ENCODE measurements at places on chromosomes 12 and 14.

DNA sequence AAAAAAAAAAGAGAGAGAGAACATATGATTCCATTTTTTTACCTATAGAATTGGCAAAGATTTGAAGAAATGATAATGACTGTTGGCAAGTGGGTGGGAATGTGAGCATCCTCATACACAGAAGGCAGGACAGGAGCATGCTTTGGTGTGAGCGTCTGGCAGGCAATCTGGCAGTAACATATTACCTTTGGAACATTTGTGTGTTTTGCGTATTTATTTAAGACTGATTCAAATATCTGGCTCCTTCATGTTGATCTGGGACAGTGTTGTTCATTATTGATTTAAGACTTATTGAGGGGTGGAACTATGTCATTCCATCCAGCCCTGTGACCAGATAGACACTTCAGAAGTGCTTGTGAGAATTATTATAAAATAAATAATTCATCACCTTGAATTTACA is 53.1 kb downstream of the PPP1R36 start:
- no peak for DNase-seq

DNA sequence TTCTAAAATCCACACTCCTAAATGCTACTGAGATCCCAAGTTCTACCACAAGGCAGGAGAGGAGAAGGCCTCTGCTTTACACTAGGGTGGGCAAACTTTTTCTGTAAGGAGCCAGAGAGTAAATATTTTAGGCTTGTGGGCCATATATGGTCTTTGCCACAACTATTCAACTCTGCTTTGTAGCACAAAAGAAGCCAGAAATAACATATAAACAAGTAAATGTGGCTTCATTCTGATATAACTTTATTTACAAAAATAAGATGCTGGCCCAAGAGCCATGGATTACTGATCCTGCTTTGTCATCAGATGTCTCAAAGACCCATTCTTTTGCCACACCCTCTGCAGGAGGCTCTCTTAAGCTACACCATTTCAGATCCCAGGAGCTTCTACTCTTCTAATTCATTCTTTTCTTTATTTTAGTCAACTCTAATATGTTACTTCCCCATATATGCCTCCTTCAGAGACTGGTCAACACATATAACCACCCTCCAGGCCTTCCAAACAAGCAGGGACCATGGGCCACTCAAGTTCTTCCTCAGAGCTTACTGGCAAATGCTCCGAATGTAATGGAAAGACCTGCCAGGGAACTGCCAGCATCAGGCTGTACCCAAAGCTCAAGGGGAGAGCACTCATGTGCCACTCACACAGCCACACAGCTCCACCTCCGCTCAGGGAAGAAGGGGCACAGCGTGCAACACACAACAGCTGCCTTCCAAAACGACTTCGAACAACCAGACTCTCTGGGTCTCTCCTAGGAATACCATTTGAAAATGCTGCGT is 15.6 kb downstream of the APPL2 start:
- DNase-seq = no peak

DNA sequence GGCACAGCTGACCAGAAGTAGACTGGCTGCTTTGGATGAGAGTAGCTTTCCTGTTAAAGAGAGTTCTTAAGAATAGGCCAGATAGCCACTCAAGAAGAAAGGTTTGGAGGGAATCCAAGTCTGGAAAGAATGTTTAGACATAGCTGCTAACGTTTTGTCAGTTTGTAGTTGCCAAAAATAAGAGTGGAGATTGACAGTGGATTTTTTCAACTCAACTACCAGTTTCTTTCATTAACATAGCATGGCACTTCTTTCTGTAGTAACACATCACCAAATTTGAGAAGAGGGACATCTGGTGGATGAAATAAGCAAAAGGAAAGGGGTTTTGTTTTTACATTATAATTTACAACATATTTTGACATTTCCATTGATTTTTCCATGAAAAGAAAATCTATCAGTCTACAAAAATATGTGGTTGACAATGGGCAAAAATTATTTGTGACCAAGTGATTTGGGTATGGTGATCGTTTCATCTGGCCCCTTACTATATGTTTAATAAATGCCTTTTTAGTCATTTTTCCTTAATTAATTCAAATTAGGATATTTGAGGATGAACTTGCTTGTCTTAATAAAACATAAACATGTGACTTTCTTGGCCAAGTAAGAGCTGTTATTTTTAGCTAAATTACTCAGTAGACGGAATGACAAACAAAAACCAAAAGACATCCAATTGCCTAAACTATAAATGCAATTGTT is 71.1 kb downstream of the PTPRR start:
- peak; percentile 66 for DNase-seq

DNA sequence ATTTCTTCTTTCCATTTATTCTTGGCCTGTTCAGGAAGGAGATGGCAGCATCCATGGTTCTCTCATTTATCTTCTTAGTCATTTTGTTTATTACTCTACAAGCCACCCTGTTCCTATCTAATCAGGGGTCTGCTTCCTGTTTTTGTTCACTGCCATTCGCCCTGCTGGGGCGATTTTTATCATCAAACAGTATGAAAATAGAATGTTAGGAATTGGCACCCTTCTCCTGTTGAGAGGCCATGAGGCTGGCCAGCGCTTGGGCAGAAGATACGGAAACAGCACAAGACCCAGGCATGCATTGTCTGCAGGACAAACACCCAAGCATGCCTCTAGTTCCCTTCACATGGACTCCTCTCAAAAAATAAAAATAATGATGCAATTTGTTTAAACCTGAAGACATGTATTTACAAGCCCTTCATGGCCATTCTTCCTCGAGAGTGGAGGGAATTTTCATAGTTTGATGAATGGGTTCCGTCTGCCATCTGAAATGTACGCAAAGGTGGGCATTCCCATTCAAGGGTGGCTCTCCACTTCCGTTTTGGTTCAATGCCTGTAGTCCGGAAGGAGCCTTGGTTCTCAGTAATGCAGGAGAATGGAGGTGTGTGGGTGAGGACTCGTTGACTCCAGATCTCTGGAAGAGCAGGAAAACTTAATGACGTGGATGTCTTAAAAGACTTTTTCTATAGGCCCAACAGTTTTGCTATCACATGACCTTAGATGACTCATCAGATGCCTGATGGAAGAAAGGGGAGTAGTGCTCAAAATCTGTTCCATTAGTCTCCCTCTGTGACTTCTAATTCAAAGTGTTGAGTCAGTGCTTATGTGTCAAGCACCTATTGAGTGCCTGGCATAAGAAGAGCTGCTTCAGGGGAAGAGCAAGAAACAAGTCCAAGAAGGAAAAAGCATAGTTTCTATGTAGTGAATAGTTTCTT is 252.4 kb upstream of the TBX3 start:
- peak; percentile 10 for DNase-seq

- DNase-seq = no peak
Observed at GRCh38 chr14:85010186-85010585, 519.8 kb upstream of the FLRT2 start.

- no peak for DNase-seq
Observed at GRCh38 chr14:35531960-35532747, 1.8 kb upstream of the INSM2 start.

DNA sequence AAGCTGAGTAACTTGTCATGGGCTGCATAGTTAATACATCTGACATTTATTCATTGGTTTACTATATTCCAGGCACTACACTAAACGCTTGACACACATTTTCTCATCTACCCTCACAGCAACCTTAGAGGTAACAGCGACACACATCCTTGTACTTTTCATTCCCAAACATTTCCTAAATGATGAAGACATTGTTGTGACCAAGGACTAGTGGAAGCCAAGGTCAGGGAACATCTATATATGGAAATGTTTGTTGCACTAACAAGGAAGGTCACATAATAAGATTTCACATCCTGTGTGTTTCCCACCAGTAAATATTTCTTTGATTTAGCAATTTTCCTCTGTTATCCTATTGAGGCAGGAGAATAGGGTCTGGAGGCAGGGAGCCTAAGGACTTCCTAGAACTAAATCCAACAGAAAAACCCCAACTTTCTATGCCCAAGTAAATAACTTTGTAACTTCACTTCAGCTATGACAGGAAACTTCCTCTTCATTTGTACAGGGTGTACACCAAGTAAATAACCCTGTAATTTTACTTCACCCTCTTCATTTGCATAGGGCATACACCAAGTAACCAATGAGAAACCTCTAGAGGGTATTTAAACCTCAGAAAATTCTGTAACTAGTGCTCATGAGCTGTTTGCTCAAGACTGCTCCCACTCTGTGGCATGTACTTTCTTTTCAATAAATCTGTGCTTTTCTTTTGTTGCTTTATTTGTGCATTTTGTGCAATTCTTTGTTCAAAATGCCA is 48.4 kb downstream of the ZNF641 start:
- DNase-seq = no peak

- DNase-seq = peak; percentile 86
Observed at GRCh38 chr14:23094666-23095195, at the start of gene ACIN1. TSS of gene ACIN1 (minus strand) at chr14:23095136. CDS start at chr14:23095112, 24 bp downstream.

- DNase-seq = peak; percentile 93
Observed at GRCh38 chr12:52327052-52327829, 6.0 kb upstream of the KRT83 start.

DNA sequence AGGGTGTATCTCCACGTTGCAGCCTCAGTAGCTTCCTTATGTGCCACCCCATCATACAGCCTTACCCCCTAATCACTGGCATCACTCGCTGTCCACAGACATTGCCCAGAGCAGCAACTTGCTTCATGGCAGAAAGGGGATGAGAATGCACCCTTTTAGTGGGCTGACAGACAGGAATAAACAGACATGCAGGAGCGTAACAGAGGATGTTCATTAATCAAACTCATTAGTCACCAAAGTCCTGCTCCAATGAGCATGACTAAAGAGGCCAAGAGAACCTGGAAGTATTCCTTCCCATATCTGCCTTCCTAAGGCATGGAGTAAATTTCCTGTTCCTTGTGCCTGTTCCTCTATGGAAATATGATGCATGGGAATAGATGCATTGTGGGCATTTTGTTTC is 197.0 kb downstream of the PHLDA1 start:
- DNase-seq = no peak

GRCh38 chr14:77903221-77903620 is 103.3 kb downstream of the ADCK1 start:
- DNase-seq = no peak

DNA sequence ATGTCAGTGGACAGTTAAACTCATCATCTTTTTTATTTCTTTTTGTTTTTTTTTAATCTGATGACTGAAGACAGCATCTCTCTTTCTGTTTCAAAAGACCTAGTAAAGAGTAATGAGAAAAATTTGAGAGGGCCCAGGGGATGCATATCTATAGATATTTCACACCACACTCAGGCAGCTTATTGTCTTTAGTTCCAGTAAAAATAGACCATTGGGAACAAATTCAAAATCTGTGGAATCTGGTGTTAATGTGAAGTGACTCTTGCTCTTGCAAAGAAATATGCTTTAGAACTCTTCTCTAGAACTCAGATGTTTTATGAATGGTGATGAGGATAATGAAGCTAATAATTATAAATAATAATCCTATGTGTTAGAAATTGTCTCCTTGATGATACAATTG is 214.5 kb upstream of the ATP2B1 start:
- no peak for DNase-seq

GRCh38 chr14:56490379-56490778 is 89.2 kb upstream of the TMEM260 start:
- DNase-seq = peak; percentile 44

- DNase-seq = no peak
Observed at GRCh38 chr12:3945671-3946070, 72.5 kb upstream of the PARP11 start.

DNA sequence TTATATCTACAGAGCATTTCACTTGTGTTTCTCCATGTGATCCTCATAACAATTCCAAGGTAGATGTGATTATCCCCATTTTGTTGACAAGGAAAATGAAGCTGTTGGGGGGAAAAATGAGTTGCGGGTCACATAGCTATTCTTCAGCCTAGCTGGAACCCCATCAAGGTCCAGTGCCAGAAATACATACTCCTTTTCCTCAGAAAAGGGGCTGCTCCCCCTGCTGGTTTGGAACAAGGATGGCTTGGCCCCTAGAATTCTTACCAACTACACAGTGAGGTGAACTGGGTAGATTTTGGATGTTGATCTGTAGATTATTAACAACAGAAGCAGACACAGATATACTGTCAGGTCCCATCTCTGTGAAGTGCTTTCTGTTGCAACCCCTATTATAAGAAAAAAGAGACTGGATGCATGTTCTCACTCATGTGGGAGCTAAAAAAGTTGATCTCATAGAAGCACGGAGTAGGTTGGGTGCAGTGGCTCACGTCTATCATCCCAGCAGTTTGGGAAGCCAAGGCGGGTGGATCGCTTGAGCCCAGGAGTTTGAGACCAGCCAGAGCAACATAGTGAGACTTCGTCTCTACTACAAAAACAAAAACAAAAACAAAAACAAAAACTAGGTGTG is 8.9 kb downstream of the IKZF4 start:
- DNase-seq = peak; percentile 41

DNA sequence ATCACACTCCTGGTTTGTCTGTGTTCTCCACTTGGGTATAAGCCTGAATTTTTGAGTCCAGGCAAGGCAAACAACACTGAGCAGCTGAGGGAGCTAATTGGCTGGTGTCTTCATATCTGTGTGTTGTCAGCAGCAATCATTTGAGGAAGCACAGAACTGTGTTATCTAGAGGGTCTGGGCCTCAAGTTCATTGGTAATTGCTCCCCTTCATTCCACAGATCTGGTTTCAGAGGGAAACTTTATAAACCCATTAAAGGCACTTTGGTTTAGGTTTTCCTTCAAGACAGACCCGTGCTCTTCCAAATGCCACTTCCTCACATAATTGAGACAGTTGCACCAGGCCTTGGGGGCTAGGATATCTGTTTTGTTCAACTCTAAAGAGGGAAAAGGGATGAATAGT is 5.6 kb downstream of the DACT1 start:
- no peak for DNase-seq

DNA sequence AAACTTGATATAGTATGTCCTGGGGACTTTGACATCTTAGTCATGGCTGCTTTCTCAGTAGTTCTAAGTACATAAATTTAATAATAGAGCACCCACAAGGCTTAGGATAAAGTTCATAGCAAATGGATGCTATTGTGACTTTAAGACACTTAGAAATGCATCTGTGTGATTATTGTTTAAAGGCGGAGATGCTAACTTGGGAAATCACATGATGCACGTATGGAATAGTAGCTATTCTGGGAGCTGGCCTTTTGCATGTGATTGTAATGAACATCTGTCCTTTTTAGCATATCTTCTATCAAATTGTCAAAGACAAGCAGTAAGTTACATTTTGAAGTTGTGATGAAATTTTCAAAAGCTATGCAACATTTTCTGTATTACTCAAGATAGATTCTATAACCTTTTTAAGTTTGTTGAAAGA is 46.7 kb upstream of the ATP2A2 start:
- DNase-seq = peak; percentile 30

All from pons (tissue), 1 donor.